Dermis blood vessel endothelial cell (primary cell): ENCODE measurements at places on chromosomes 12 and 14.

GRCh38 chr12:52727037-52727436, 23.7 kb upstream of the KRT77 start:
- DNase-seq, result no peak

GRCh38 chr14:102799684-102800562, 22.7 kb downstream of the TRAF3 start:
- no peak for DNase-seq

GRCh38 chr12:57250956-57251355, at the start of gene STAC3:
STAC3 (minus strand) TSS chr12:57251187; CDS start chr12:57249636, 1,551 bp downstream.
- DNase-seq, result no peak

GRCh38 chr12:100154474-100155247, 12.0 kb upstream of the BLTP3B start:
- DNase-seq, result peak; percentile 80

DNA sequence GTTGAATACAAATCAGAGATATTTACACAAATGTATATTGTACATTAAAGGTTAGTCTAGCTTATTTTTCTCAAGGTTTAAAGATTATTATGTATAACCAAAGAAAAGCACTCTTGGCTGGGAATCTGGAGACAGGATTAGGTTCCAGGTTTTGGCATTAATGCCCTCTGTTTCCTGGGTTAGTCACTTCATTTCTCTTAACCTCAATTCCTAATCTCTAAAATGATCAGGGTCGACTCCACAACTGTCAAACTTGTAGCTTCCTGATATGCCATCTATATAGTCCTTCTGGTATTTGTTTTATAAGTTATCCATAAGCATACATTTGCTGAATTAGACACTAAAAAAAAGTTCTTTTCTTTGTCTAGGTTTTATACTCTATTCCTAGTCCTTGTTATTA, 2.6 kb downstream of the ITPR2 start:
- DNase-seq, result no peak

DNA sequence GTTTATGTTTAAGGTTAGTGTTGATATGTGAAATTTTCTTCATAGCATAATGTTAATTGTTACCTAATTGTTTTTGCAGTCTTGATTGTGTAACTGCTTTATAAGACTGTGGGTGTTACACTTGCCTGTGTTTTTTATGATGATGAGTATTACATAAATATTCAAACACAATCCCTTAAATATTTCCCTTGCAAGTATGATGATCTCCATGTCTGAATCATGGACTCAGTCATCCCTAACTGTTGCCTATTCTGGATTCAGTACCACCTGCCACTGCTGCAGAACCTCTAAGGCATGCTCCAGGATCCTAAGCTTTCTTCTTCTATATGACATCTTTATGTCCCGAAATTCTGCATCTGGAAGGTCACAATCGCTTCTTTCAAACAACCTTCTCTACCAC, 246.3 kb upstream of the CLEC14A start:
- DNase-seq, result no peak

DNA sequence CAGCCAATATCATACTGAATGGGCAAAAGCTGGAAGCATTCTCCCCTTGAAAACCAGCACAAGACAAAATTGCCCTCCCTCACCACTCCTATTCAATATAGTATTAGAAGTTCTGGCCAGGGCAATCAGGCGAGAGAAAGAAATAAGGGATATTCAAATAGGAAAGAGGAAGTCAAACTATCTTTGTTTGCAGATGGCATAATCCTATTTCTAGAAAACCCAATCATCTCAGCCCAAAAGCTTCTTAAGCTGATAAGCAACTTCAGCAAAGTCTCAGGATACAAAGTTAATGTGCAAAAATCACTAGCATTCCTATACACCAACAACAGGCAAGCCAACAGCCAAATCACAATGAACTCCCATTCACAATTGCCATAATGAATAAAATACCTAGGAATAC, 21.0 kb upstream of the ANP32D start:
- no peak for DNase-seq

- no peak for DNase-seq
These were observed 11.9 kb downstream of the PPP2R5C start for GRCh38 chr14:101773378-101773777.

DNA sequence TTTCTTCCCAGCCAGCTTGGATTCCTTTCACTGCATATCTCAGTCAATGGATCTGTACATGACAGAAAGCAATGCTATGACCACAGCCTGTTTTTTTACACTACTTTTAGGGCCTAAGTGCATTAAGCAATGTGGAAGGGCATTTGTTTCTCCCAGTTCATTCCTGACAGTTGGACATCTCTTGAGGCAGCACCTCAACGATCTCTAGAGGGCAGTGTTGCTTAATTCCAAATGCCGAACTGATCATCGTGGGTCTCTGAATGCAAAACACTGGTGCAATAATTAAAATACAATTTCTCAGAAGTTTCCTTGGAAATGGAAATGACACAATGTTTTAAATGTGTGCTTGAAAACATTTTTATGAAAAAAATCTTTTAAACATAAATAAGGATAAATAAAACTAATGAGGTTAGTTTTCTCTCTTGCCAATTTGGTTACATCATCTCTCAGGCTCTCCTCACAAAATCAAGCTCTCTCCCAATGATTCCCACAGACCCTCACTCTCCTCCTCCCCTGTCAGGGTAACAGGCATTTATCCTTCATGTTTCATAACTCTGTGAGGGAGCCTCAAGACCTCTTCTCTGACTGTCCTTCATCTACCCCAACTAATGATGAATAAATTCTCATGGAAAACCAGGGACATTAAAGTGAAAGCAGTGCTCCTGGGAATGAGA, 192.4 kb upstream of the SLC16A7 start:
- peak; percentile 81 for DNase-seq

DNA sequence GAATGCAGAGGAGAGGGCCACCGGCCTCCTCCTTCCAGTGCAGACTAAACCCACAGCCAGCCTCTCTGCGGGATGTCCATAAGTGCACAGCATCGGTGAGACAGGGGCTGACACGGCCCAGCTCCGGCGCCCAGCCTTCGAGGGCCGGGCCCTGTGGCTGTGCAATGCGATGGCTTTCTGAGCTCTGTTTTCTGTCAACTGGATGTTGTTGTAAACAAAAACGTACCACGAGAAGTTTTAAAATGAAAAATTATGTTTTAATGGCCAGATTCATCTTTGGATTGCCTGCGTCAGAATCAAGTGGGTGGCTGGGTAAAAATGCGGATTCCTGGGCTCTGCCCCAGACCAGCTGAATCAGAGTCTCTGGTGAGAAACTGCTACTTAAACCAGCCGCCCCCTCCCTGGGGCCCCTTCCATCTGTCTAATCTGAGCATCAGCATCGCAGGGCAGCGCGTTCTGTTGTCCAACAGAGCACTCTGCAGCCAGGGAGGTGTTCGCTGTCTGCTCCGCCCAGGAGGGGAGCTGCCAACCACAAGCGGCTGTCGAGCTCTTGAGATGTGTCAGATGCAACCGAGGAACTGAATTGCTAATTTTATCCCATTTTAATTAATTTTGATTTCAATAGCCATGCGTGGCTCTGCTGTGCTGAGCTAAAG, 133.4 kb downstream of the RFLNA start:
- DNase-seq, result peak; percentile 11

DNA sequence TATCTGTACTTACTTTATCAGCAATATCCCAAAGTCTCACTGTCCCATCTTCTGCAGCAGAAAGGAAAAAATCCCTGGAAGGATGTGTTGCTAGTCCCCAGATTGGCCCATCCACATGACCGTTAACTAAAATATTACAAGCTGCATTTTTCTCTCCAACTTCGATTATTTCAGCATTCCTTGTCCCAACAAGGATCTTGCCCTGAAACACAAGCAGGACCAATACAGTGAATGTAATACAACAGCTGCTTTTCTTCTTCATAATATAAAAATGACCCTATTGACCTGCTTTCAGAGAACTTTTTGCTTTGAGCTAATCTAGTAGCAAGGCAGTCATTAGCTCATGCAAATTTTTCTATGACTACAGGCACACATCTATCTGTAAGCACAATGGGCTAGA, 58.3 kb downstream of the ZC3H14 start:
- no peak for DNase-seq

DNA sequence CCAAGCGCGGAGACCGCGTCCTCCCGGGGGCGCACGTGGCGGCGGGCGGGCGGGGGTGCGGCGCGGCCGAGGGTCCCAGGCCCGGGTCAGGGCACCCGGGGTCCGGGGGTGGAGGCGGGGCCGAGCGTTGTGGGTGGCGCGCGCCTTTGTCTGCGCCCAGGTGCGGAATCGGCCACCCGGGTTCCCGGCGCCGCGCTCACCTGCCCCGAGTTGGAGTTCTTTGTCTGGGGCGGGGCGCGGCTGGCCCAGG, 50.1 kb downstream of the LRCOL1 start:
- DNase-seq, result no peak

GRCh38 chr14:90300611-90301047, 31.1 kb downstream of the NRDE2 start:
- DNase-seq, result no peak

DNA sequence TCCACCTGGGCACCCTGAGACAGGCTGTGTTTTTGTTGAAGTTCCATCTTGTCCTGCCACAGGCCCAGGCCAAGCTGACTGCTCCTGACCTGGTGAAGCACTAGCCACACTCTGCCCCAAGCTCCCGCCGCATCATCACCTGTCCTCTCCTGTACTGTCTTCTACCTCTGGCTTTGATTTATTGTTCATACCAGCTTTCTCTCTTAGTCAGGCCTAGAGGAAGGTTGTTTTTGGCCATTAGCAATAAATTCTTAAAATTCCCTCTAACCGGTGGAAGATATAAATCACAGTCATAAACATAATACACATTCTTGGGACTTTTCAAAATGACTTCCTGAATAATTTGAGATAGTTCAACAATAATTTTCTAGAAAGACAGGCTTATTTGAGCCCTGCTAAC, 169.4 kb downstream of the DAD1 start:
- no peak for DNase-seq

- no peak for DNase-seq
These were observed 162.1 kb downstream of the TMTC2 start for GRCh38 chr12:82848845-82849244.

DNA sequence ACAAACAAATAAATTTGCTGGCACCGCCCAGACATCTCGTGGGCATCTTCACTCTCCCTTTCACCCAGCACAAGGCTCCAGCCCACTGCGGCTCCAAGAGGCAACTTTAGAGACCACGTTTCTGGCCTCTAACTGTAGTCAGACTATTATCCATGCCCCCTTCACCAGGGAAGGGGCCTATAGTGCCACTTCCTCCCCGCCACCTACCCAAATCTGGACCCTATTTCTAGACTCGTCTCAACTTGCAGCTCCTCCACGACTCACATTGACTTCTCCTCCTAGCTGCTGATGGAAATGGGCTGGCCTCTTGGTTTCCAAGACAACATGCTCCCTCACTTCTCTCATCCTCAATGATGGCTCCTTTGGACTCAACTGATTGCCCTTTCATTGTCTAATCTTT, 12.3 kb downstream of the KRT1 start:
- no peak for DNase-seq

GRCh38 chr14:55221186-55221585, 29.8 kb upstream of the DLGAP5 start:
- peak; percentile 63 for DNase-seq

DNA sequence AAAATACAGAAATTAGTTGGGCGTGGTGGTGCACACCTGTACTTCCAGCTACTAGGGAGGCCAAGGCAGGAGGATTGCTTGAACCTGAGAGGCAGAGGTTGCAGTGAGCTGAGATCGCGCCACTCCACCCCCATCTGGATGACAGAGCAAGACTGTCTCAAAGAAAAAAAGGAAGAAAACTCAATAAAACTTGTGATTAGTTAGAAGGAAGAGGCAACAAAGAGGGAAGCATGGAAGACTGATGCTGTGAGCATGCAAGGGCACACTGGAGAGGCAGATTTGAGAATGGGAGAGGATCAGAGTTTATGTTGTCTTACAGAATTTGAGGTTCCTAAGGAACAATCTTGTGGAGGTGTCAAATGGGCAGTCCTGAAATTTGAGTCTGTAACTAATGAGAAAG, 2.8 kb upstream of the ZC2HC1C start:
- DNase-seq, result no peak

GRCh38 chr14:79096811-79097210, 926.6 kb downstream of the NRXN3 start:
- DNase-seq, result no peak

DNA sequence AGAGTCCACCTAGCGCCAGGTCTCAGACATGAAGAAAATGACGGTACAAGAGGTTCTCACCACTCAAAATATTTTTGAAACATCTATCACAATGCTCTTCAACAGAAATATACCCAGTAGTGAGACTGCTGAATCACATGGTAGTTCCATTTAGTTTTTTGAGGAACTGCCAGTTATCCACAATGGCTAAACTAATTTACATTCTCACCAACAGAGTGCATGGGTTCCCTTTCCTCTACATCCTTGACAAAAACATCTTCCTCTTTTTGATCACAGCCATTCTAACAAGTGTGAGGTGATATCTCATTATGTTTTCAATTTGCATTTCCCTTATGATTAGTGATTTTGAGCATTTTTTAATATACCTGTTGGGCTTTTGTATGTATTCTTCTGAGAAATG, 5.7 kb upstream of the GPR65 start:
- DNase-seq, result no peak

DNA sequence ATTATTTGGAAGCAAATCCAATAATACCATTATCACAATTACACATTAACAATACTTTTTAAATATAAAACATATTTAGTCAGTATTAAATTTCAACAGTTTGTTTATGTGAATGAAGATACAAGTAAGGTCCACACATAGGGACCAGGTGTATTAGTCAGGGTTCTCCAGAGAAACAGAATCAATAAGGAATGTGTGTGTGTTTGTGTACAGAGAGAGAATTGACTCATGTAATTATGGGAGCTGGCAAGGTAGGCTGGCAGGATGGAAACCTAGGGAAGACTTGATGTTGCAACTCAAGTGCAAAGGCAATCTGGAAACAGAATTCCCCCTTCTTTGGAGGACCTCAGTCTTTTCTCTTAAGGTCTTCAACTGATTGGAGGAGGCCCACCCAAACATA, 123.2 kb upstream of the OTX2 start:
- no peak for DNase-seq

DNA sequence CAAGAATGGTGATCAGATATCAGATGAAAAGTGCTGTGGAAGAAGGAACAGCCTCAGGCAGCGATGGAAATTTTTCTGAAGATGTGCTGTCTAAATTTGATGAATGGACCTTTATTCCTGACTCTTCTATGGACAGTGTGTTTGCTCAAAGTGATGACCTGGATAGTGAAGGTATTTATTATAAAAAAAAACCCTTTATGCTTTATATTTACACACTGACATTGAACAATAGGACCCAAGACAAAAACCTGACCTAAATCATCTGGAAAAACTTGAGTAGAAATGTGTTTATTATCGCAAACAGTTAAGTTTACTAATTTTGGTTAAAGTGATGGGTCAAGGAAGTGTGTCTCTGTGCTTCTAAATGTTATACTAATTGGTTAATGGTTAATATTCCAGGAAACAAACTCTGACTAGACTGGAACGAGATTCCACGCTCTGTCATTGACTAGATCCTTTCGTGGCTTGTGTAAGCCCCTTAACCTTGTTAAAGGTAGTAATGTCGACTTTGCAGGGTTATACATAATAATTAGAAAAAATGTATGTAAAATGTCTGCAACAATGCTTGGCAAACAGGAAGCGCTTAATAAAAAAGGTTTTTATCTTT, 62.7 kb downstream of the LRRK2 start:
- no peak for DNase-seq

- DNase-seq, result no peak
These were observed 232.2 kb downstream of the EMP1 start for GRCh38 chr12:13428538-13429265.

- DNase-seq, result no peak
These were observed 87.1 kb downstream of the ARID2 start for GRCh38 chr12:45816652-45817051.
